Ascending aorta (tissue), 2 donors: ENCODE measurements at places on chromosomes 4 and X. TPM values are rescaled to one million over a fixed set of nuclear protein-coding genes. Genes with fewer than 3 reads are reported as not detected.

GRCh38 chrX:10233696-10234095 lies 76.9 kb downstream of the CLCN4 start:
- DNase-seq = no peak

DNA sequence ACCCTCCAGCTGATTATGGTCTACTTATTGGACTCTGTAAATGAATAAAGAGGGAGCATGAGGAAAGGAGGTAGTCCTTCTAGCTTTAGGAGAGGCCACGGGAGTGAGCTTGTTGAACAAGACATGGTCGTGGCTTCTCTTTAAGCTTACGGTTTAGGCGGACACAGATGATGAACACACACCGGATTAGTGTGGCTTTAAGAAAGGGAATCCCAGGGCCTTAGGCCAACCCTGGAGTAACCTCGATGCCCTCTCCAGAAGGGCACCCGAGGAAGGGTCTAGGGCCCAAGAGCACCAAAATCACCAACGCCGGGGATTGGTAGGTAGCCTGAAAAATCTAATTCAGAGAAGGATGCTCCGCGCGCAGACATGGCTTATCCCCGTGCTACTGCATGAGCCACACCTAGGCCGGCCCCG lies 39.4 kb downstream of the ERVMER34-1 start:
- no peak for DNase-seq

DNA sequence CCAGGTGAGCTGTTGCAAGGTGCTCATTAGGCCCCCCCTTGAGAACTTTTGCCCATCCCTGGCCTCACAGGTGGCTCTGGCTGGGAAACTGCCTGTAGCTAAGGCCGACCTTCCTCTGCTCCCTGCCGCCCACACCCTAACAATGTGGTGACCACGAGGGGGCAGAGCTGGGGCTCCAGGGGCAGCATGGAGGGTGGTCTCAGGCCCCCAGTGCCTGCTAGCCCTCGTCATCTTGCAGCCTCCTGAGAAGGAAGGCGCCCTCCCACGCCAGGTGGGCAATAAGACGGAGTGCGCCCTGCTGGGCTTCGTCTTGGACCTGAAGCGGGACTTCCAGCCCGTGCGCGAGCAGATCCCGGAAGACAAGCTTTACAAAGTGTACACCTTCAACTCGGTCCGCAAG lies 32.4 kb downstream of the ATP2B3 start:
- no peak for DNase-seq

DNA sequence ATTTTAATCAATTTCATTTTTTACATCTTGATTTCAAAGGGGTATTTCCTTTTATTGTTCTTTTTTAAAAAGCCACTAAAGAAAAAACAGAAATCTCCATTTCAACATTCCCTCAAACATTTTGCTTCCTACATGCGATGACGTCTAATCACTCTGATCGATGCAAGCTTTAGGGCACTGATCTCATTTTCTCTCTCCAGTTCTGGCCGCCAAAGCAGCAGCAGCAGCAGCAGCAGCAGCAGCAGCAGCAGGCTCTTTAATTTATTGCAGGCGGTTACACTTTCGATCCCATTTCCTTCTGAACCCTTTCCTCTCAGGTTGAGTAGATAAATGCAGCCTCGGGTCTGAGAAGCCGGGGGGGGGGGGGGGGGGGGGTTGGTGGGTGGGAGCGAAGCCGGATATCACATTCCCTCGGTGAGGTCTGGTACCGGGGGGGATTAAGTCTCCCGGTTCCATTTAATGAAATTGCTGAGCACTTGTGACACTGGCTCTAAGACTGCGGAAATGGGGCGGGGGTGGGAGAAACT lies 3.4 kb upstream of the PCDH7 start:
- no peak for DNase-seq

GRCh38 chr4:143511906-143512305 lies 1.6 kb upstream of the SMARCA5 start:
- DNase-seq = no peak

DNA sequence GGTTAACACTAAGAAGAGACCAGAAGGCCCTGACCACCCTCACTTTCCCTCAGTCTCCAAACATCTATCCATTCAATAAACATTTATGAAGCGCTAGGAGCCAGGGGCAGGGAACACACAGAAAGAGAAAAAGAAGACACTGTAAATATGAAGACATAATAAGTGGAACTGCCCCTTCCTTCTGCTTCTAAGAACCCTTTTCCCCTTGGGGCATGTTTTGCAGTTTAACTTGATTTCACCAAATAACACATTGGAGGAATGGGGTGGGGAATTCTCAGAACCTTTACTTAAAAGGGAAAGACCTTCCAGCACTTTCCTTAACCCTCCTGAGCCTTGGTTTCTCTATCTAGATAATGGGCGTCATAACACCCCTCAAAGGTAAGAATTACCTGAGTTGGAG lies 42.3 kb downstream of the RBM47 start:
- DNase-seq = no peak

GYPE gene
- not detected for total RNA-seq

GPR34 gene
- total RNA-seq = 1.5 TPM
